Activated CD4-positive, alpha-beta T cell treated with anti-CD3 and anti-CD28 coated beads, Interleukin-2, Interleukin-6, amounts not matched to agents 100 ng/mL and 50 ng/mL, durations not matched to agents 16 hours and 8 hours (primary cell): ENCODE measurements at places on chromosomes 4 and X.

DNA sequence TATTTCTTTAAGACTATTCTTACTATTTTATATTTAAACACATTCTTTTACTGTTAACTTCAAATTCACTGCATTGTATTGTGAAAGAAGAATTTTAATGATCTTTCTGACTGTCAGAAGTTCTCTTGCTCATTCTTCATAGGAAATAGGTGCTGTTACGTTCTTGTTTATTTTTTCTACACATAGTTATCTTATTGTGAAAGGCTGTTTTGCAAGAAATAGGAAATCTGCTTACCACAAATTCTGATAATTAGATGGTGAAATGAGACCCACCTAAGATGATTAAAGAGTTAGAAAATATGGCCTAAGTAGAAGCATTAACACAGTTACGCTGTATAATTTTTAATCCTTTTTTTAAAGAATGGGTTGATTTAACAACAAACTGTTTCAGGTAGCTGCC is 316.1 kb upstream of the ZFP42 start:
- DNase-seq: no peak

- no peak for DNase-seq
Observed at GRCh38 chrX:104806346-104806745, 240.3 kb downstream of the IL1RAPL2 start.

DNA sequence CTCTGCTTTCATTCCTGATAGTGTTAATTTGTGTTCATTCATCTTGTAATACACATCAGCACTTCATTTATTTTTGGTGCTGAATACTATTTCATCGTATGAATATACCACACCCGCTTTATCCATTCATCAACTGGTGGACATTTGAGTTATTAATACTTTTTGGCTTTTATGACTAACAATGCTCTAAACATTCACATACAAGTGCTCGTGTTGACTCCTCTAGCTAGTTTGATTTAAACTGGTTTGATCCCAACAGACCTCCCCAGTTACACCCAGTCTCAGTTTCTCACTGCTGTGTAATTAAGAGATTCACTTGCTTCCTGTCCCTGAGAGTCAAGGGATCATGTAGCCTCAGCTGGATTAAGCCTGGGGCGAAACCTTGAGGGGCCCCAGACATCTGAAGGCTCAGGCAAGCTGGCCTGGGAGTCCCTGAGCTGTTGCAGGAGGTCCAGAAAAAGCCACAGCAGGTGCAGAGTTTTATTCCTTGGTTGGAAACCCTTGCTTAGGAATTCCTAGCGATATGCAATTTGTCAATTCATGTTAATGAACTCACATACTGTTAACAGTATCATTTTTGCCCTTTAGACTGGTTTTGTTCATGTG is 52.8 kb upstream of the CLDN24 start:
- no peak for DNase-seq

- no peak for DNase-seq
Observed at GRCh38 chr4:167903291-167903721, 189.0 kb upstream of the ANXA10 start.
